ENCODE measurements at places on chromosomes 2 and 18. TPM values are rescaled to one million over a fixed set of nuclear protein-coding genes. Genes with fewer than 3 reads are reported as not detected.

- H3K27me3 ChIP-seq: no peaks in the 10 kb centered on the region
- H3K36me3 ChIP-seq: no peaks in the 10 kb centered on the region
- H3K27ac ChIP-seq: no peak overlapping the region
These were observed 411.6 kb upstream of the TCF4 start for GRCh38 chr18:55999641-56000040.

GRCh38 chr2:205878999-205879762 is 196.9 kb downstream of the NRP2 start:
- H3K36me3 ChIP-seq: no peaks in the 10 kb centered on the region
- H3K4me3 ChIP-seq: no peak overlapping the region
- H3K4me1 ChIP-seq: peaks cover 6% of the 10 kb centered on the region
- no peak for DNase-seq
- no peak overlapping the region for H3K27ac ChIP-seq

Gene IGFBP2
- 6.3 TPM for total RNA-seq

Gene IL36G
- total RNA-seq: not detected
